ENCODE measurements at places on chromosomes 11 and 22. TPM values are rescaled to one million over a fixed set of nuclear protein-coding genes. Genes with fewer than 3 reads are reported as not detected.

Gene CHRM4
- total RNA-seq = 0.62 TPM

Gene RASGRP2
- total RNA-seq = 40.3 TPM

Gene MMP27
- total RNA-seq = not detected

Gene H19
- total RNA-seq = 11.7 TPM

Gene ACR
- 0.55 TPM for total RNA-seq

Gene RBMXL2
- not detected for total RNA-seq

Gene XNDC1N
- 14.6 TPM for total RNA-seq

Gene MUC6
- 0.07 TPM for total RNA-seq

Gene PAMR1
- total RNA-seq = 2.3 TPM

Gene ARHGAP20
- 0.07 TPM for total RNA-seq

GRCh38 chr11:69962152-69962551, 116.0 kb upstream of the ANO1 start:
- H3K36me3 ChIP-seq = no peaks in the 10 kb centered on the region
- H3K4me3 ChIP-seq = no peak overlapping the region
- H3K27ac ChIP-seq = no peak overlapping the region
- H3K4me1 ChIP-seq = peaks cover 39% of the 10 kb centered on the region
- H3K27me3 ChIP-seq = peaks cover 7% of the 10 kb centered on the region

DNA sequence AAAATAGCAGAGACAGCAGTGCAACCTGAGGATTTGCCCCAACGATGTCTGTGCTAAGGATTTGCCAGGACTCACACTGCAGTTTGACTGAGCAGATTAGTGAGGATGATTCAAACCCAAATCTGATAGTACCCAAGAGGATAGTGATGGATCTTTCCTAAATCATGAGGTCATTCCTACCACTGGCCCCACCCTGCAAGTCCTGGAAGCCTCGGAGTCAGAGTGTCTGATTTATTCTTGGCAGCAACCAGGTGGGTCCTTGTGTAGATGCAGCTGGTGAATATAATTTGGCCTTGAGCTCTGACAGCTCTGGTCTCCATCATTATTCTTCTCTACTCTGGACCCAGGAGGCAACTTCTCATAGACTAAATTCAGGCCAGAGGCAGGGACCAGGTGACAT, 179.3 kb upstream of the RAG2 start:
- no peak for DNase-seq
- H3K4me3 ChIP-seq = no peak overlapping the region
- no peak overlapping the region for H3K27ac ChIP-seq
- no peaks in the 10 kb centered on the region for H3K4me1 ChIP-seq

DNA sequence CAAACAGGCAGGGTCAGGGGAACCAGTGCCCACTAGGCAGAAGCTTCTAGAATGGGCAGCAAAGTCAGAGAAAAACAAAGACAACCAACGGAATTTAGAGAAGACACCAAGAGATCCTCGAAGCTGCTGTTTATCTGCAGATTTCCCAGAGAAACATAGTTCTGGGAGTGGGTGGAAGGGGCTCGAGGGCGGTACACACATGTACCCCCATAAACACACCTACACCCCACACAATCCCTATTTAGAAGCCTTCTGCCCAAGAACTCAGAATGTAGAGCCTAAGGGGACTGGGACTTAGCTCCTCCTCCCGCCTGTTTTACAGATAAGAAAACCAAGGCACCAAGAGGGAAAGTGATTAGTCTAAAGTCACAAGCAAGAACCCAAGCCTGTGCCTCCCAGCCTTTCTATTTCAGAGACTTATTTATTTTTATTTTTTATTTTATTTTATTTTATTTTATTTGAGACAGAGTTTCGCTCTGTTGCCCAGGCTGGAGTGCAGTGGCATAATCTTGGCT, 6.4 kb downstream of the NPTXR start:
- H3K36me3 ChIP-seq = no peaks in the 10 kb centered on the region
- H3K27ac ChIP-seq = no peak overlapping the region
- H3K4me1 ChIP-seq = peaks cover 31% of the 10 kb centered on the region

DNA sequence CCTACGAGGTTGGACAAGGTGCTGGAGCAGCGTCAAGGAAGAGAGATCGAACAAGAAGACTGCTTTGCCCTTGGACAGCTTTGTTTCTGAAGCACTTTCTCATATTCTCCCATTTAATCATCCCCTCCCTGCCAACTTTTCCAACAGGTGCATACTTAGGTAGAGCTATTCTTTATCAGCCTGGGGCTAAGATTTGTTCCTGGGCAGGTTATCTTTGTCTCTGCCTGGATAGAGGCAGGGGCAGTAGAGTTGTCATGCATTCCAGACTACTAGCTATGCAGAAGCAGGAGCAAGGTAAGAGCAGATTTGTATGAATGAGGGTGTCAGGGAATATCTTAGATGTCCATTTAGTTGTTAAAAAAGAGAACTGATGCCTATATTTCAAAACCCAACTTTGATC, 82.3 kb downstream of the PTPRJ start:
- no peak for DNase-seq
- no peaks in the 10 kb centered on the region for H3K36me3 ChIP-seq

DNA sequence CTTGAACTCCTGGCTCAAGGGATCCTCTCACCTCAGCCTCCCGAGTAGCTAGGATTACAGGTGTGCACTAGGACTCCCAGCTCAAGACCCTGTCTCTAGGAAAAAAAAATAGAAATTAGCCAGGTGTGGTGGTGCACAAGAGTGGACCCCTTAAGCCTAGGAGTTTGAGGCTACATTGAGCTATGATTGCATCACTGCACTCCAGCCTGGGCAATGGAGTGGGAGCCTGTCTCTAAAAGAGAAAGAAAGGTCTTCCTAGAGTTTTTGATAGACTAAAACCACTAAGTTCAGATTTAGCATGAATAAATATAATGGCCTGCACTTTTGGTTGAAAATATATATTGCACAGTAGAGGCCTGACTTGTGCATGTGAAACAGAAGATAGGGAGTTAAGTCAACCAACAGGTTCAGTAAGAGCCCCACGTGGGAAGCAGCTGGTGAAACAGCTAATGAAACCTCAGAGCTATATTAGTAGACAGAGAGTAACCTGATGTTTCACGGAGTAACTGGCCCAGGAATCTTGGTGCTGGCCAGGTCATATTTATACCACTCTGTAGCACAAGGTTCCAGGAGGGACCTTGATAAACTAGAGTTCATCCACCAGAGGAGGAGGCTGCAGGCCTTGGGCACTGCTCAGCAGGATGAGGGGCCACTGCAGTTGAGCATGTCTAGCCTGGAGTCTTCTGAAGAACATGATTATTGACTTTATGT, 4.6 kb upstream of the MICAL3 start:
- H3K4me1 ChIP-seq = peaks cover 7% of the 10 kb centered on the region
- H3K27me3 ChIP-seq = peaks cover 44% of the 10 kb centered on the region
- DNase-seq = no peak
- H3K27ac ChIP-seq = no peak overlapping the region
- H3K36me3 ChIP-seq = no peaks in the 10 kb centered on the region

GRCh38 chr11:5690216-5690615, 626 bp downstream of the TRIM22 start:
- peaks cover 48% of the 10 kb centered on the region for H3K4me1 ChIP-seq
- no peaks in the 10 kb centered on the region for H3K27me3 ChIP-seq
- H3K27ac ChIP-seq = peak overlapping the region; percentile 99
- H3K4me3 ChIP-seq = peak overlapping the region; percentile 75
- DNase-seq = no peak

DNA sequence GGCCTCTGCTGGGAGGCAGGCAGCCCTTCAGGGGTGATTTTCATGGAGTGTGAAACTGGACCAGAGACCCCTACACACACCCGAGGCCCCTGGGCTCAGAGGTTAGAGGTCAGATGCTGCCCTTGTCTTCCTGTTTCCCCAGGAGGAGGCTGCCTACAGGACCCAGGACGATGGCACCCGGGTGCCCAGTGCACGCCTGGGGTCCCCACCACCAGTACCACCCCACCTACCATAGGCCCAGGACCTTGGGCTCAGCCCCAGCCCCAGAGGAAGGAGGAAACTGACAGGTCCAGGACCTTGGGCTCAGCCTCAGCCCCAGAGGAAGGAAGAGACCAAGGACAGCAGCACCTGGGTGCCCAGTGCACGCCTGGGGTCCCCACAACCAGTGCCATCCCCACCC, 79.2 kb downstream of the BRD1 start:
- no peak overlapping the region for H3K4me3 ChIP-seq
- no peak overlapping the region for H3K27ac ChIP-seq
- peaks cover 17% of the 10 kb centered on the region for H3K27me3 ChIP-seq
- 0 out of 2 replicates have a peak, but pooled peaks cover 3% of the 10 kb centered on the region for H3K4me1 ChIP-seq
- H3K36me3 ChIP-seq = peaks cover 24% of the 10 kb centered on the region

DNA sequence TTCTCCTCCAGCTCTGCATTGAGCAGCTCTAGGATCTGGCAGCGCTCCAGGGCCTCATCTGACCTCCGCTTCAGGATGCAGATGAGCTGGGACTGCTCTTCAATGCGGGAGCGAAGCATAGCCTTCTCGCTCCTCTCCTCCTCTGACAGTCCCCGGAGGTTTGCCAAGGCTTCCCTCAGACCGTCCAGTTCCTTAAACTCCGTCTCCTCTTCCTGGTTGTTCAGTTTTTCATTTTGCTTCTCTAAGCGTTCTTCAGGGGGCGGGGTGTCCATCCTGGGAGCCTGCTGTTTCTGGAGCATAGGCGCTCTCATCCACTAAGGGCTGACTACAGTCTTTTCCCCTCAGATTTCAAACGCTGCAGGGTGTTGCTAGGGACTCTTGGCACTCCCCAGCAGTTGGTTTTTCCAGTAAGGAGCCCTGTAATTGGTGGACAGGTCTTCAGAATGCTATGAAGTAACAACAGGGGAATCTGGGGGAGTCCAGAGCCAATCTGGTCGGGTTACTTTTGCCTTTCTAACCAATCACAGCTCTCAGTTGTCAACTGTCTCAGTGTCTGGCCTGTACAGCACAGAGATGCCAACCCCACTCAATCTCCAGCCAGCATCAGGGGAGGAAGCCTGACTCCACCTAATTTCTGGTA, at the start of gene CCDC89:
Gene CCDC89 (minus strand): TSS at position 376 of the 640 bp plus-strand sequence. CDS start 65 bp downstream, at position 311.
- H3K27ac ChIP-seq = no peak within 1 kb of the TSS
- peaks cover 6% of the 10 kb centered on the region for H3K27me3 ChIP-seq

- no peaks in the 10 kb centered on the region for H3K36me3 ChIP-seq
- H3K4me3 ChIP-seq = peak overlapping the region; percentile 18
- peak; percentile 82 for DNase-seq
- H3K27me3 ChIP-seq = no peaks in the 10 kb centered on the region
- H3K27ac ChIP-seq = peak overlapping the region; percentile 79
- H3K4me1 ChIP-seq = peaks cover 6% of the 10 kb centered on the region
Measured at GRCh38 chr22:46563381-46564083, 26.1 kb upstream of the CELSR1 start.

DNA sequence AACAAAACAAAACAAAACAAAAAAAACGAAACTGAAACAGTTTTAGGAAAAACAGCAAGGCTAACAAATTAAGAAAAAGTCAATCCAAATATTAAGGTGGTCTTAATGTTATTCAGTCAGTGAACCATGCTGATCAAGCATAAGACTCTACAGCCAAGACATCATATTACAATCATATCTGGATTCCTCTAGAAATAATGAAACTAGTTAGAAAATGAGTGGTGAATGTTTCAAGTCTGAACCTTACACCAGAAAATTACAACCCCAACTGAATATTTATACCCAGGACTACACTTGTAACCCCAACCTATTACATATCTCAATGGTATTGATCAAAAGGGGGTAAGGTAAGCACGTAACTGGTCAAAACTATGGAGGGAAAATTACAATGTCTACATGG, 48.8 kb downstream of the ACAT1 start:
- H3K4me3 ChIP-seq = no peak overlapping the region
- peaks cover 69% of the 10 kb centered on the region for H3K36me3 ChIP-seq
- no peaks in the 10 kb centered on the region for H3K4me1 ChIP-seq
- H3K27me3 ChIP-seq = no peaks in the 10 kb centered on the region
- no peak overlapping the region for H3K27ac ChIP-seq

- no peaks in the 10 kb centered on the region for H3K27me3 ChIP-seq
- H3K4me3 ChIP-seq = no peak overlapping the region
- H3K36me3 ChIP-seq = no peaks in the 10 kb centered on the region
- no peaks in the 10 kb centered on the region for H3K4me1 ChIP-seq
Measured at GRCh38 chr11:1479006-1479677, 7.4 kb downstream of the MOB2 start.

DNA sequence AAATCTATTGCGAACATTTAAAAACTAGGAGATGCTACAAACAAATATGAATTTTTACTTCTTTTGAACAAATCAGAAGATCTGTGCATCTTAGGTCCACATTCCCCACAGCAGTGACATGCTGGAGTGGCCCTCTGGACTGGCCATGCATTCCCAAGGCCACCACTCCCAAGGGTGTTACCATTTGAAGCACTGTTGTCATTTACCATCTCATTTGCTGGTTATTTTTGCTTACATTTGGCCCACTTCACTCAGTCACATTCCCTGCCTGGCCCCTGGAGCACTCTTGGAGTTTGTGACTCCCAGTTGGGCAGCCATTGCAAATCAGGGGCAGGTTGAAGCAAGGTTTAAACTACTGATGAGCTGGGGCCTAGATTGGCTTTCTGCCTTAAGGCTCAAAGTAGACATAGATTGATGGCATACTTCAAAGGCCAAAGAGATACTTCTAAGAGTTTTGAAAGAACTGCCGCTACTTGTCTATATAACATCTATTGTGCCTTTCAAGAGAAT, 8.5 kb upstream of the ZNRF3 start:
- no peaks in the 10 kb centered on the region for H3K36me3 ChIP-seq
- H3K27me3 ChIP-seq = no peaks in the 10 kb centered on the region
- no peak for DNase-seq
- 0 out of 2 replicates have a peak, but pooled peaks cover 3% of the 10 kb centered on the region for H3K4me1 ChIP-seq
- H3K4me3 ChIP-seq = no peak overlapping the region

DNA sequence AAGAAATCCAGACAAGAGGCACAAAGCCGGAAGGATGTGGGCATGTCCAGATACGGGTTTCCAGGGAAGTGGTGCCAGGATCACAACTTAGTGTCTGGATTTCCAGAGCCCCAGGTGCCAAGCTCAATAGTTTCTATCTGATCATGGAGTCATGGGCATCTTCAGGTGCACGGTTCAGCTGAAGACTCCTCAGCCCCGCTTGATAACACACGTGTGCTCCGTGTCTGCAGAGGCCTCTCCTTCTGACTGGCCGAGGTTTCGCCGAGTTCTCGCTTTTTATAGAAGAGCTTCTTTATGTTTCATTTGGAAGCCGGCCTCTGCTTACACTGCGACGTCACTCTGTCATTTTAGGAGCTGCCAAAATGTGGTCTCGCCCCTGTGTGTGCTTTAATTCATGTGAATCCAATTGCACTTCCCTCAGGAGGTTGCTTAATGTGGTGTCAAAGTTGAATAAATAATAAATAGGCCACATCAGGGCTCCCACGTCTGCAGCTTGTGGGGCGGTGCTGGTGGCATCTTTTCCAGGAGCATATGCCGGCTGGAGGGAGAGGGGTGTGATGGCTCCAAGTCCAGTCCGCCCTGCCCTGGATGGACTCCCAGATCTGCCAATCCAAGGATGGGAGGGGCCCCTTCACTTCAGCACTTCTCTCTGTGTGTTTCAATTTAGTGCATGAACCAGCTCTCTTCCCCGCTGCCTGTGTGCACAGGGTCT, 1410.8 kb downstream of the TBC1D22A start:
- H3K36me3 ChIP-seq = no peaks in the 10 kb centered on the region
- DNase-seq = no peak
- H3K27ac ChIP-seq = no peak overlapping the region
- no peak overlapping the region for H3K4me3 ChIP-seq
- H3K4me1 ChIP-seq = no peaks in the 10 kb centered on the region
- H3K27me3 ChIP-seq = no peaks in the 10 kb centered on the region

GRCh38 chr11:123357990-123358827, 71.9 kb upstream of the GRAMD1B start:
- DNase-seq = peak; percentile 38
- H3K4me3 ChIP-seq = peak overlapping the region; percentile 85
- H3K27me3 ChIP-seq = peaks cover 67% of the 10 kb centered on the region

GRCh38 chr11:87083029-87083428, 45.3 kb downstream of the TMEM135 start:
- peak overlapping the region; percentile 42 for H3K4me3 ChIP-seq
- peak overlapping the region; percentile 64 for H3K27ac ChIP-seq
- peaks cover 63% of the 10 kb centered on the region for H3K27me3 ChIP-seq
- no peak for DNase-seq

- DNase-seq = no peak
- peak overlapping the region; percentile 63 for H3K4me3 ChIP-seq
- H3K27me3 ChIP-seq = no peaks in the 10 kb centered on the region
- no peaks in the 10 kb centered on the region for H3K36me3 ChIP-seq
- H3K27ac ChIP-seq = no peak overlapping the region
Measured at GRCh38 chr11:67057205-67057672, 592 bp downstream of the RHOD start.

Measured in WTC11 (cell line).